CD4-positive, alpha-beta T cell treated with Interleukin-17A for 4 hours (primary cell): ENCODE measurements at places on chromosomes 16 and 17.

DNA sequence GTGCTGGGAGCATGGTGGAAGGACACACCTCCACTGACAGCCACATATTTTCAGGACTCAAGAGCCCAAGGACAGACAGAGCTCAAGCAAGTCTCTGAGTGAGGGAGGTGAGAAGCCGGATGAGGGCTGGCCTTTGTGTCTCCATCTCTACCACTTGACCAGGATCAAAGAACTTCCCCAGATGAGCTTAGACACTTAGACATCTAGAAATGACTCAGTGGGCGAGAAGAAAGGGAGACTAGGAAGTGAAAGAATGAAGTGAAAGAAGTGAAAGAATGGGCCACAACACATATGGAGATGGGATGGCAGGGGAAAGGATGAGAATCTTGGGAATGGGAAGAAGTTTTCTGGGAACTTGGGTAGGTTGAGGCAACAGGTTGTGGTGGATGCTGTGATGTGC, 274.9 kb upstream of the CCL2 start:
- no peak for DNase-seq

DNA sequence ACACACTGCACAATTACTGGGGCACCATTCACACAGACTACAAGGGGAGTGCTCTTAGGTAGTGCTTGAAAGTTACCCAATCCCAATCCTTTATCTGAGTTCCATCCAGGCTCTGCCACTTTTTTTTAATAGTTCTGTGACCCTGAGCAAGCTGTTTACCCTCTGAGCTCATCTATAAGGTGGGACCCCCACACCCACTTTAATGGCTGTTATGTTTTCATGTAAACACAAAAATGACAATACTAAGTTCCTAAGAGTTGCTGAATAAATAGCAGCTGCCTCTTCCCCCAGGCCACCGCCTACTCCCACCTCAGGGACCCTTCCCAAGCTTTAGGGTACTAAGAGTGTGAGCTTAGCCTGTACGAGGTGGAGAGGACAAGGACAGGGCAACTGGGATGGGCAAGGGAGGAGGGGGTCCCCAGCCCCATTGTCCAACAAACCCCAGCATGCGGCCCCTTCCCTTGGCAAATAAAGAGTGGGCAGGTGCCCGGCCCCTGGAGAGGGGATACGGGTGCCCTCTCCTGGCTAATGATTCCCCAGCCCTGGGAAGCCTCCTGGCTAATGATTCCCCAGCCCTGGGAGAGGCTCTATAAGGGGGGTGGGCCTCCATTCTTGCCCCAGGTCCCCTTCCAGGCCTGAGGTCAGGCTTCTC, 14.6 kb downstream of the SLC13A2 start:
- DNase-seq, result no peak

DNA sequence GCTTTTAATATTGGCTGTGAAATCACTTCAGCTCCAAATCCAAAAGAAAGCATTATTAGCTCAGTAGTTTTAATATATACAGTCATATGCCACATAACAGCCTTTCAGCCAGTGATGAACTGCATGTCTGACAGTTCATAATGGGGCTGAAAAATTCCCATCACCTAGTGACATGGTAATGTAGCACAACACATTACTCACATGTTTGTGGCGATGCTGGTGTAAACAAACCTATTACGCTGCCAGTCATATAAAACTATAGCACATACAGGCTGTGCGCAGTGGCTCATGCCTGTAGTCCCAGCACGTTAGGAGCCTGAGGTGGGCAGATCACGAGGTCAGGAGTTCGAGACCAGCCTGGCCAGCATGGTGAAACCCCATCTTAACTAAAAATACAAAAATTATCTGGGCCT, 92.2 kb downstream of the TUBD1 start:
- no peak for DNase-seq

GRCh38 chr16:30068750-30069610, 3.4 kb downstream of the ALDOA start:
- DNase-seq, result peak; percentile 62

DNA sequence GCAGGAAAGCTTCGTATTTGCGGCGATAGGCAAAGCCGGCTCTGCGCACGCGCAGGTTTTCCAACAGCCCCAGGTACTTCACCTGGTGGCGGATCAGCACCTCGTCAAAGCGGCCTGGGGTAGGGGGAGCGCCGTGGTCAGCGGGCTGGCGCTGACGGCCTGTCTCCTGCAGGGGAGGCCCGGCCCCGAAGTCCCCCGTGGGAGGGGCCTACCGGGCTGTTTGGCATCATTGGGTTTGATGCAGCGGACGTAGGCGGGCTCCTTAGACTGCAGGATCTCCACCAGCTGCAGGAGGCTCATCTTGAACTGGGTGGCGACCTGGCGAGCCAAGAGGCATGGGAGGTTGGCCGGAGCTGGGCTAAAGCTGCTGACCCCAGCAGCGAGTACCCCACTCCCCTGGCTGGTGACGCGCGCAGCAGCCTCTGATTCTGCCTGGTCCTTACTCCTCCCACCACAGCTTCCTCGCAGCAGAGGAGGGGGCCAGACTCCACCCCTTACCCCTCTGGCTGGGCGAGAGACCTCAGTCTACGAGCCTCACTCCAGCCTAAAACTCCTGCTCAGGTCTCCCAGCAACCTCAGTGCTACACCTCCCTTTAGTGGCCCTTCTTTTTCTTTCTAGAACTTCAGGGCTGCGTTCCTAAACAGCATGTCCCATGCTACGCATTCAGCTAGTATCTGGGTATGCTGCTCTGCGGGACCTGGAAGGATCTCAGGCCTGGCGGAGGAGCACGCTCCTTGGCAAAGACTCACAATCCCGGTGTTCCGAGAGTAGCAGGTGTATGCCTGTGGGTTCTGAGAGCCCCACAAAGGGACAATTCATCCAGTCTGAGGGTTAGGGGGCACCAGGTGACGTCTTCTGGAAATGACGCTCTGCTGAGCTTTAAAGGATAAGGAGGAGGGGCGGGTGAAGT, 16.1 kb upstream of the CRK start:
- no peak for DNase-seq

GRCh38 chr16:50403491-50403890, 34.7 kb upstream of the BRD7 start:
- DNase-seq, result no peak

DNA sequence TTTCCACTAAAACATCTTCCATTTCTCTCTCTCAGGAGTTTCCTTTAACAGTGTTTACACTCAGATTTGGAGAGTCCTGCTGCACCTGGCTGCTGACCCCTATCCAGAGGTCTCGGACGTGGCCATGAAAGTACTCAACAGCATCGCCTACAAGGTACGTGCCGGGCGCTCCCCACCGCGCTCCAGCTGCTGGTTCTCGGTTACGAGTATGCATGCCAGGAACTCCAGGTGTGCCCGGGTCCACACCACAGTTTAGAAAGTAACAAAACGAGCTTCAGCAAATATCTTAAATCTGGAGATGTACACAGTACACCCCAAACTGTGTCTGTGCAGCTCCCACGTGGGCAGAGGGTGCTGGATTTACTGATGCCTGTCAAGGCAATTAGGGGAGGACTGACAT, 82.9 kb upstream of the CHMP6 start:
- DNase-seq, result no peak

- DNase-seq, result no peak
Measured at GRCh38 chr16:17757808-17758207, 287.0 kb upstream of the XYLT1 start.

- no peak for DNase-seq
Measured at GRCh38 chr17:61179380-61179806, 220.2 kb upstream of the TBX2 start.

GRCh38 chr17:41347869-41348760, 2.5 kb downstream of the KRT33A start:
- no peak for DNase-seq

GRCh38 chr17:81508639-81509206, 3.9 kb downstream of the ACTG1 start:
- DNase-seq, result no peak

DNA sequence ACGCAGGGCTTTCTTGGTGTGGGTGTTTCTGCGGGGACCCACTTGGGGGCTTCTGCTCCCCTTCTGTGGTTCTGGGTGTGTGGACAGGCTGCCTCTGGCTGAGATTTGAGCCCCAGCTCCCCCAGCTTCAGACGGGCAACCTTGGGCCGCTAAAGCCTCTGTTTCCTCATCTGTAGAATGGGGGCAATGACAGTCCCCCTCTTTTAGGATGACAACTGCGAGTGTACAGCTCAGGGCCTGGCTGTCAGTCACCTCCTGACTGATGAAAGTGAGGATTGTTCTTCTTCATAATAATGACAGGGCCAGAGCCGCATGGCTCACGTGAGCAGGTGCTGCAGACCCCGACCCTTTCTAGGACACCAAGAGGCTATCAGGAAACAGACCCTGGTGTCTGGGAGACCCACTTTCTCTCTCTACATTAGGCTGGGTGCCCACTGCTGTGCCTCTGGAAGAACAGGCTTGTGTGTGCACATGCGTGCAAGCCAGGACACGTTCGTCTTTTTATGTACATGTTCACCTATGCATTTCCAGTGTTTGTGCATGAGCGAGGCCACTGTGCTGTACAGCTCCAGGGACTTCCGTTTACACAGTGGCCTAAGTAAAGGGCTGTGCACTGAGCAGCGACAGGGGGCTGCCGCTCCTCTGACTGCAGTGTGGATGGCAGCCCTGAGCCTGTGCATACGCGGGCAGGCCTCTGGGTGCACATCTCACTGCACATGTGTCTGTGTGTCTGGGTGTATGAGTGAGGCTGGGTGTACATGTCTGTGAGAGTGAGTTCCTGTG, 4.6 kb downstream of the SPNS3 start:
- no peak for DNase-seq

- DNase-seq, result peak; percentile 9
Measured at GRCh38 chr16:23155445-23156049, 6.3 kb upstream of the USP31 start.

DNA sequence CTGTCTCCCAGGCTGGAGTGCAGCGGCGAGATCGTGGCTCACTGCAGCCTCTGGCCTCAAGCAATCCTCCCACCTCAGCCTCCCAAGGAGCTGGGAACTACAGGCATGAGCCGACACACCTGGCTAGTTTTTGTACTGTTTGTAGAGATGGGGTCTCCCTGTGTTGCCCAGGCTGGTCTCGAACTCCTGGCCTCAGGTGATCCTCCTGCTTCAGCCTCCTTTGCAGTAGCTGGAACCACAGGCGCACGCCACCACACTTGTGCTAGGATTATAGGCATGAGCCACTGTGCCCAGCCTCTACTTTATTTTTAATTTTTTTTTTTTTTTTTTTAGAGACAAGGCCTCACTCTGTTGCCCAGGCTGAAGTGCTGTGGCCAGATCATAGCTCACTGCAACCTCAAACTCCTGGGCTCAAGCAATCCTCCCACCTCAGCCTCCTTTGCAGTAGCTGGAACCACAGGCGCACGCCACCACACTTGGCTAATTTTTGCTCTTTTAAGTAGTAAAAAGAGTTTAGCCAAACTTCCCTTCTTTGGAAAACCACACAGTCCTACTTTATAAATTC, 4.4 kb downstream of the NTAN1 start:
- DNase-seq, result no peak

DNA sequence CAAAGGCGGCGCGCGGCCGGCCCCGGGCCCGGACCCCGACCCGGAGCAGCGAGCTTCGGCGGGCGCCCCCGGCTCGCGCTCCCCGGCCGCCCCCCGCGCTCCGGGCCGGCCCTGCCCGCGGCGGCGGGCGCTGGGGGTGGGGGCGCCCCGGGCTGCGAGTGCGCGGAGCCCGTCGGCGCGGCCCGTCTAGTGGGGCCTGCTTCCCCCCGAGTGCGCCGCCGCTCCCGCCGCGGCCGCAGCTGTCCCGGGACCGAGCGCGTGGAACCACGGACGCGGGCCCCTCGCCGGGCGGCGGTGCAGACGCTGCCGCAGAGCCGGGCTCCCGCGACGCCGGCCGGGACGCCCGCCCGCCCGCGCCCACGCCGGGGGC, 308 bp downstream of the ADCY9 start:
- DNase-seq, result no peak

DNA sequence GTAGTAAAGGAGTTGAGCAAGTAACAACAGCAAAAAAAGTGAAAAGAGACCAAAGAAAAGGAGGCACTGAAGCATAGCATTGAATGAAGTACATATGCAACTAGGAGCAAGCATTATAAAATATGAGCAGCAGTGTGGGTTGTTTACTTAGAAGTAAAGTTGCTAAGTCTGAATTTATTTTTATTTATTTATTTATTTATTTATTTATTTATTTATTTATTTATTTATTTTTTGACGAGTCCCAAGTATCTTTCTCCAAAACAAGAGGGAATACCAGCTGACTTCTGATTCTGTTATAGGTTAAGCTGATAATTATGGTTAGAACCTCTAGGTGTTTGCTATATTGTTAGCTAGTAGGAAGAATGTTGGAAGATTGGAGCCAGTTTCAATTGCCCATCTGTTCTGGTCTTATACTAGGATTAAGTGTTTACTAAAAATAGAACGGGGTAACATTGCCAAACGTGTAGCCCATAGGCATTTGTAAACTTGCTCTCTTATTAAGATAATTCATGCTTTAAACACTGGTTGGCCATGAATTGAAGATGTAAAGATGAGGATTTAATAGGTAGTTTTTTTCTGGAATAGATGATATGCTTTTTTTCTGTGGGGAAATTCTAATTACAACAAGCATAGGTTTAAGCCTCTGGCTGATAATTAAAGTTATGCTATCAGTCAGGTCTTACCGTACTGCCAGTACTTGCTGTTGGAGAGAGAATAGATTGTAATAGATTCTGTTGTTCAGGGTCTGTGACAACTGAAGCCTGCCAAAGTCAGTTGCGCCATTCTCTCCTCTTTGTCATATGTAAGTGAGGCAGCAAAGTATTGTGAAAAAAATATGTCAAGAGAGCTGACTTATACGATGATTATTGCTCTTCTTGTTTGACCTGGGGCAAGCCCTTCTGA, 66.7 kb downstream of the PPM1E start:
- no peak for DNase-seq

GRCh38 chr16:84507011-84507982, 2.8 kb upstream of the MEAK7 start:
- peak; percentile 34 for DNase-seq

DNA sequence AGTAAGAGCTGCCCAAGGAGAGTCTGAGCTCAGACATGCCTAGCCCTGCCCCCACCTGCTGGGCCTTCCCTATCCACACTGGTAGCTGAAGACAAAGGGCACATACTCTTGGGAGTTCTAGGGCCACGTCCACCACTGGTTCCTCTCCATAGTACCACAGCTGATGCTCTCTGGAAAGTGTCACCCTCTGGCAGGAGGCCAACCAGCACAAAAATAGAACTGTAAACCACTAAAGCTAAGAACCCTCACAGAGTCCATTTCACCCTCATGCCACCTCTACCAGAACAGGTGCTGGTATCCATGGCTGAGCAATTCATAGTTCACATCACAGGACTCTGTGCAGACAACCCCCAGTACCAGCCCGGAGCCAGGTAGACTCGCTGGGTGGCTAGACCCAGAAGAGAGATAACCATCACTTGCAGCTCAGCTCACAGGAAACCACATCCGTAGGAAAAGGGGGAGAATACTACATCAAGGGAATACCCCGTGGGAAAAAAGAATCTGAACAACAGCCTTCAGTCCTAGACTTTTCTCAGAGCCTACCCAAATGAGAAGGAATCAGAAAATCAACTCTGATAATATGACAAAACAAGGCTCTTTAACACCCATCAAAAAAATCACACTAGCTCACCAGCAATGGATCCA, 115.3 kb downstream of the CEP112 start:
- no peak for DNase-seq

- no peak for DNase-seq
Measured at GRCh38 chr16:11276896-11277593, 765 bp upstream of the PRM2 start.
